Stimulated activated CD4-positive, alpha-beta T cell treated with anti-CD3 and anti-CD28 coated beads, Interleukin-2, amount 100 ng/mL, for 4 hours (primary cell): ENCODE measurements at places on chromosomes 1 and 21.

GRCh38 chr1:7227654-7228053 is 442.4 kb downstream of the CAMTA1 start:
- no peak for DNase-seq

- no peak for DNase-seq
These were observed 37.7 kb downstream of the SLC45A1 start for GRCh38 chr1:8355439-8356255.

- DNase-seq, result peak; percentile 28
These were observed at the start of gene ST7L for GRCh38 chr1:112618721-112619517. Gene ST7L (minus strand): TSS chr1:112619141. CDS start chr1:112619113, 28 bp downstream.

- DNase-seq, result no peak
These were observed 311.0 kb downstream of the KCNH1 start for GRCh38 chr1:210822932-210823331.

DNA sequence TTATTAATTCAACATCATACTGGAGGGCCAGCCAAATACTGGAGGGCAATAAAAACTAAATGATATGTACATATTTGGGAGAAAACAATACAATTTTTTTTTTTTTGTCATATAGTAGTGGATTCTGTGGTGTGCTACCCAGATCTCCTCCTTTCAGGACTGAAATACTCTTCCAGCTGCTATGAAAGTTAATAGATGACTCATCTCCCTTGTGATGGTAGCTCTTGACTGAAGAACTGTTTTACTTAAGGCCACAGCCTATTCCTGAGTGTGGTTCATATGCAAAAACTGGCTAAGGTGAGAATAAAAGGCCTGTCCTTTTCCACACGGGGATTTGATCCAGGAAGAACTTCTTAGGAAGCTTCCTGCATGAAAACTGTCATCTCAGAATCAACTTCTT is 307.9 kb downstream of the HLX start:
- DNase-seq, result no peak

- DNase-seq, result no peak
These were observed 26.3 kb downstream of the CAPN9 start for GRCh38 chr1:230773396-230774033.

DNA sequence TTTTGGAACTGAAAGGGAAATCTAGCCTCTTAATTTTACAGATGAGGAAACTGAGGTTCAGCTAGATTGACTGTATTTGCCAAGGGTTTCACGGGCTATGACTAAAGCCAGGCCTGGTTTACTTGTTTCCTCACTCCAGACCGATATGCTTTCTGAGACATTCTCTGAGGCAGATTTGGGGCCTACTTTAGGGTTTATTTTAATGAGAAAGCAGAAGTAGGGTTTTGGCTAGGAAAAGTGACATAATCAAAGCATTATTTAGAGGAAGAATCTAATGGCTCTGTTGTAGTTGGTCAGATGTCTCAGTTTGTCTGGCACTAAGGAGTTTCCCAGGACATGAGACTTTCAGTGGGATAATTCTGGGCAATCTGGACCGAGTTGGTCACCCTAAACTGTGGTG is 1.5 kb upstream of the RPTN start:
- DNase-seq, result no peak

GRCh38 chr1:217369271-217369981 is 261.5 kb downstream of the GPATCH2 start:
- no peak for DNase-seq

DNA sequence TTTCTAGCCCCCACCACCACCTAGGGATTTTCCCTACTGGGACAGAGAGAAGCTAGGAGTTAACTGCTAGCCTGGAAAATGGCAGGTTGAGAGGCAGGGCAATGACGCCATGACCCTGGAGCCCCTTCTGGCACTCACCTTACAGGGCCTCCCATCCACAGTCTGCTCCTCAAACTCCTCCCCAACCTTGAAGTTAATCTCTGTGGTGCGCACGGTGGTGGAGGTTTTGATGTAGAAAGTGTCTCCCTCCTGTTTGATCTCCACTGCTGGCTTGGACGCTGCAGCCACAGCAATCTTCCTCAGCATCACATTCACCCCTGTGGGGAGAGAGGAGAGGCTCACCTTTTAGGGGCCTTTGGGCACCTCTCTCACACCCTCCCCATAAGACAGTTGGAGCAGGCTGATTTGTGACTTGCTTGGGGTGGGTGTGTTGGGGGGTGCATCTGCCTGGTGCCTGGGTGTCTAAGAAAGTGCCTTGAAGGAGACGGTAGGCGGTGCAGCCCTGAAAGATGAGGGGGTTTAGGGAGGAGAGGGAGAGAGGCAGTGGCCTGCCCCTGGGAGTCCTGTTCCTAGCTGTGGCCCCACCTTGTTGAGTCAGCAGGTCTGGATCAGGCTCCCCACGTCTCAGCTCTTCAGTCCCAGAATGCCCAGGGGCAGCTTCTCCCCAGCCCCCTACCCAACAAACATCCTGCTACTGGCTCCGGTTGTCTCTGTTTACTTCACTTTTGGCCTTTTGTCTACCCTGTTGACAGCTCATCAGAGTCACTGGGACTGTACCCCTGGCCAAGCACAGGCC is 4.4 kb downstream of the CRABP2 start:
- no peak for DNase-seq

- no peak for DNase-seq
These were observed 88.5 kb downstream of the PLPPR4 start for GRCh38 chr1:99352821-99353220.

DNA sequence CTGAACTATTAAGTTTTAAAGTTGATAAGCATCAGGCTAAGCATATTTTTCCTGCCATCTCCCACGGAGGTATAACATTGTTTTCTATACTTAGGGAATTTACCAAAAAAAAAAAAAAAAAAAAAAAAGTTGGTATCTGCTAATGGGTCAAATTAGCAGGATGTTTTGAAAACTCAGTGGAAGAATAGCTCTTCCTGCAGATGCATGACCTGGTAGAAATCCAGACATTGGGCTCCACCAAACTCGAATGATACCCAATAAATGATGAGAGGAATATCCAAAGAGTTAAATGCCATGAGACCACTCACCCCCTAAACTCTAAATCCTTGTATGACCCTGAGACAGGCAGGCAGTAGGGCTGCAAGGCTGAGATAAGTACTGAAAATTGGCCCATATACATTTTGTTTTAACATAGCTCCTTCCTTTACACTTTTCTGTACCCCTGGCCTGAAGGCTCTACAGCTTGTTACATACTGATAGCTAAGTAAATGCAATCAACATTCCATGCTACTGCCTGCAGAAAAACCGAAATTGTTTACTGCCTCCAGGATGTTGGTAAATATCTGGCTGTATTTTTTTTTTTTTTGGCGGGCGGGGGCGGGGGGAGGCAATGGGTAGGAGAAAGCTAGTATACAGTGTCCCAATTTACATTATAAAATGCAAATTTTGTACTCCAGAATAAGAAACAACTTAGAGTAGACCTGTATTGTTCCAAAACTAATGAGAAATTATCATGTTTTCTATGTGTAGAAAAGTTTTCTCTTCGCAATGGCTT is 57.6 kb downstream of the NFIA start:
- DNase-seq, result no peak

DNA sequence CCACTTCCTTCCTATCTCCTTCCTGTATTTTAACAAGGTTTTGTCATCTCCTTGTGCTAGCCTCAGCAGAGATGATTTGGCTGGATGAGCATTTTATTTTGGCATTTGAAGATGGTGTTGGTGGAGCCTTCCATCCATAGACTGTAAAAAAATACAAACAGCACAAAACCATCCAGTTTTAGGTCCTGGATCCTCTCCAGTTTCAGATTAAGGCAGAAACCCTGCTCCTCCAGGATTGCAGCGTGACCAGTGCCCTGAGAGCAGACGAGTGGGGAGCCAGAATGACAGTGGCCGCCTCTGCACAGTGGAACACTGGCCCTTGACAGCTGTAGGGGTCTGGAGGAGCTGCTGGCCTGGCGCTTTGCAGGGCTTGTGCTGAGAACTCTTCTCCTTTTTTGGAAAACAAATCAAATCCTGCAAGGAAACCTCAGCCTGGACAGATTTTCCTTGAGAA is 72.2 kb upstream of the GADD45A start:
- no peak for DNase-seq

DNA sequence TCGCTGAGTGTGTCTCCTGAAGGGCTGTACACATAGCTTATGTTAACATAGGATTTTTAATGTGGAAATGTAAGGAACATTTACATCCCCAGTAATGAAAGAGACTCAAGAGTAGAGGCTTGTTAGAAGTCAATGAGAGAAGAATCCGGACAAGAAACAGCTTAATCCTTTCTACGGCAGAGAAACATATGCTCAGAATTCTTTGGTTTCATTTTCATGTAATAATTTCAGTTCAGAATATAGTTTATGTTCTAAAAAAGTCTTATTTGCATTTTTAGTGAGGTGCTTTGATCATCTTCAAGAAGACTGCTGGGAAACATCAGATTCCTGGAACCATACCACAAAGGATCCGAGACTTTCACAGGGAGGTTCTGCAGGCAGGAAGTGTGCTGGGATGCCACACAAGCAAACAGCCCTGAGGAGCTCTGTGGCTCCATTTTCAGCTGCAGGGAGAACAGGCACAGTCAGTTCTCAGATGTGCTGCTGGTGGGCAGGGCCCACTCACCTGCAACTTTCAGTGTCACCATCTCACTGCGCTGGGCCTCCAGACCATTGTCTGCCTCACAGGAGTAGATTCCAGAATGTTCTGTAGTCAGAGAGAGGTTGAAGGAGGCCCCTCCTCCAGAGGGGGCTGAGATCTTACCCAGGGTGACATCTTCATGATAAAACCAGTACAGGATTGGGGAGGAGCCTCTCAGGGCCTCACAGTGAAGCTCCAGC is 28.4 kb downstream of the FCRL5 start:
- no peak for DNase-seq

DNA sequence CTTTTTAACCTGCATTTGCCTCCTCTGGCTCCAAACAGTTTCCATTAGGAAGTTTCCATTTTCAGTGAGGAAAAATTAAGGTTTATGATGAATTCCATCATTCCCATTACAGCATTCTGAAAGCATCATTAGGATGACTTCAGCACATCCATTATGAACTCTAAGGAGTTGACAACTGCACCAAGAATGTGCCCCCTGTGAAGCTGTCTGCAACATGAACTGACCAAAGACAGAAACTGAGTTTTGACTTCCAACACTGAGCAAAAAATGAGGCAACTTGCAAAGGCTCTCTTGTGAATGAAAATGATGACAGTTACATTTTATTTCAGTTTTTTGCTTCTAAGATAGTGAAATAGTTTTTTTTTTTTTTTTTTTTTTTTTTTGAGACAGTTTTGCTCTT is 18.3 kb upstream of the KCNE1 start:
- DNase-seq, result no peak

DNA sequence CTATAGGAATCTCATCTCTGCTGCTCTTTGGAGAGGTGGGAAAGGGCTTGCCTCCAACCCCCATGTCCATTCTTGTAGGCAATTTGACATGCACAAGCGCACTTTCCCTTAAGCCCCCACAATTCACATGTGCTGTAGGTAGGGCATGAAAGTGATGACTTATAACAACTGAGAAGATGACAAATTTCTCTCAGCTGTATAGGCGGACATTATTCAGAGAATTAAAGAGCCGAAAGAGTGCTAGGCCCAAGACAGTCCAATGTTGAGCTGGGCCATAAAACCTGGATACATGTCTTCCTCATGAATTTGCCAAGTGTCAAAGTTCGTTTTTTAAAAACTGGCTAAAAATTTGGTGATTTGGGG is 106.3 kb upstream of the LYPLAL1 start:
- no peak for DNase-seq

GRCh38 chr1:2060072-2060471 is 9.9 kb downstream of the PRKCZ start:
- no peak for DNase-seq

DNA sequence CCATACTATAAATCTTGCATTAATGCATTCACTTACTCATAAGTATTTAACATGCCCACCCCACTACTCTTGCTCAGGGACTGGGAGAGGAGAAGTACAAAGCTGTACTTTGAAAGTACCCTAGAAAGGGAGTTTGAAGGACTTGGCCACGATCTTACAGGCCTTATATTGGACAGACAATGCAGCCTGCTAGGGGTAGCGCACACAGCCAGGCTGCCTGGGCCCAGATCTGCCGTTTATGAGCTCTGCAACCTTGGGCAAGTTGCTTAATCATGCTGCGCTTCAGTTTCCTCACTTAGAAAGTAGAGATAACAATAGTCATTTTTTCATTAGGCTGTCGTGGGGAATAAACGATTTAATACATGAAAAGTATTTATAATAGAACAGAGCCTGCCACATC is 110.1 kb downstream of the CDC7 start:
- DNase-seq, result no peak

- no peak for DNase-seq
These were observed 333.4 kb upstream of the PKN2 start for GRCh38 chr1:88350648-88351047.

GRCh38 chr1:38640371-38640770 is 219.2 kb downstream of the RRAGC start:
- DNase-seq, result no peak

GRCh38 chr21:36134803-36135390 is at the start of gene CBR3:
Gene CBR3 (plus strand): TSS chr21:36135079. CDS start chr21:36135193, 114 bp downstream.
- peak; percentile 28 for DNase-seq
